ENCODE measurements at places on chromosomes 2 and 18. TPM values are rescaled to one million over a fixed set of nuclear protein-coding genes. Genes with fewer than 3 reads are reported as not detected.

GRCh38 chr2:176136374-176137251, 7.1 kb downstream of the HOXD8 start:
- DNase-seq = no peak

The STARD6 gene
- 0.52 TPM for total RNA-seq

- DNase-seq = no peak
Observed at GRCh38 chr2:195406886-195407603, 250.0 kb upstream of the SLC39A10 start.

GRCh38 chr2:231527091-231527395, 3.2 kb downstream of the NMUR1 start:
- DNase-seq = no peak

The DNER gene
- not detected for total RNA-seq

- DNase-seq = no peak
Observed at GRCh38 chr2:47267711-47268086, 112.6 kb upstream of the STPG4 start.

DNA sequence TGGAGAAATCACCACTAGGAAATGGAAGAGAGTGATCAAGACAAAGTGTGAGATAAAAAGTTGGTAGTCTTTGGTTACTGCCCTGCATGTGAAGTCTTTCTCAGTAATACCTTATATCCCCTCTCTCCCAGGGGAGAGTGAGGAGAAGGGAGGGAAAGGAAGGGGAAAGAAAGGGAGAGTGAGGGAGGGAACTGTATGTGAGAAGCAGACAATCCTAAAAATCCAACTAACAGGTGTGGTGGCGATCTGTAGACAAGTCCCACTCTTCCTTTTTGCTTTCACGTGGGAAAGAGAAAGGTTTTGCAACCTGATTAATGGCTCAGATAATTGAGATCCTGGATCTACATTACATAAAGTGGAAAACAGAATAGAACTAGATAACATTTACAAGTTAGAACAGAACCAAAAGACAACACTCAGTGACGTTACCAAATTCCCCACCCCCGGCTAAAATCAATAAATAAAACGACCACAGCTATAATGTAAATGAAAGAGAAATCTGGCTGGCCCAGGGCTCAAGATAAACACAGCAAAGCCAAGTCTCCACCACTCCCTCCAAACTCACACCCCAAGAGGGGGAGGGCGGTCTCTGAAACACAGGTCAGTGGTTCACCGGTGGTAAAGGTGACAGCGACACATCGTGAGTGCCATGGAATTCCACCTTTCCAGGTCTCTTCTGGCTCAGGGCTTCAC, 10.0 kb upstream of the APCDD1 start:
- DNase-seq = no peak

DNA sequence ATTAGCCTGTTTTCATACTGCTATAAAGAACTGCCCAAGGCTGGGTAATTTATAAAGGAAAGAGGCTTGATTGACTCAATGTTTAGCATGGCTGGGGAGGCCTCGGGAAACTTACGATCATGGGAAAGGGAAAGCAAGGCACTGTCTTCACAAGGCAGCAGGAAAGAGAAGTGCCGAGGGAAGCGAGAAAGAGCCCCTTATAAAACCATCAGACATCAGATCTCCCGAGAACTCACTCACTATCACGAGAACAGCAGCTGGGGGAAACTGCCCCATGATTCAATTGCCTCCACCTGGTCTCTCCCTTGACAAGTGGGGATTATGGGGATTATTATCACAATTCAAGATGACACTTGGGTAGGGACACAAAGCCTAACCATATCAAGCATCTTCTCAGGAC, 23.3 kb downstream of the RHOB start:
- no peak for DNase-seq

DNA sequence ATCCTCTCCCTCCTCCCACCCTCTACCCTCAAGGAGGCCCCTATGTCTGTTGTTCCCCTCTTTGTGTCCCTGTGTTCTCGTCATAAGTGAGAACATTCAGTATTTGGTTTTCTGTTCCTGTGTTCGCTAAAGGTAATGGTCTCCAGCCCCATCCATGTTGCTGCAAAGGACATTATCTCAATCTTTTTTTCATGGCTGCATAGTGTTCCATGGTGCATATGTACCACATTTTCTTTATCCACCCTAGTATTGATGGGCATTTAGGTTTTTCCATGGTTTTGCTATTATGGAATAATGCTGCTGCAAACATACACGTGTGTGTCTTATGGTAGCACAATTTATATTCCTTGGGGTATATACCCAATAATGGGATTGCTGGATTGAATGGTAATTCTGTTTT, 33.0 kb downstream of the PUM2 start:
- DNase-seq = no peak

The KRTCAP3 gene
- total RNA-seq = 5.2 TPM

DNA sequence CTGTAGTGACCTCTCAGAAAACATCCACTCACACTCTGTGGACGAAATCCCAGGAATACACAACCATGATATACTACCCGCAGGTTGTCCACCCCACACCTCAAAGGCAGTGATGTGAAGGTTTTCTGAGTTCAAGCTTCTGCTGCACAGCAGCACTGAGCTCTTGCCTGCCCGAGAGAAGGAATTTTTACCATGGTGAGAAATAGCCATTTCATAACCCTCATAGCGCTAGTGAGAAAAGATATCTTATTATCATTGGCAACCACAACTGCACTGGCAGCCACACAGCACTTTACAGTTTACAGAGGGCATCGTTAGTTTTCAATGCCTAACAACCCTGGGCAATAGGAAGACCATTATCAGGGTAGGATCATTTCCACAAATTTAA, 36.9 kb downstream of the NAPG start:
- DNase-seq = no peak

DNA sequence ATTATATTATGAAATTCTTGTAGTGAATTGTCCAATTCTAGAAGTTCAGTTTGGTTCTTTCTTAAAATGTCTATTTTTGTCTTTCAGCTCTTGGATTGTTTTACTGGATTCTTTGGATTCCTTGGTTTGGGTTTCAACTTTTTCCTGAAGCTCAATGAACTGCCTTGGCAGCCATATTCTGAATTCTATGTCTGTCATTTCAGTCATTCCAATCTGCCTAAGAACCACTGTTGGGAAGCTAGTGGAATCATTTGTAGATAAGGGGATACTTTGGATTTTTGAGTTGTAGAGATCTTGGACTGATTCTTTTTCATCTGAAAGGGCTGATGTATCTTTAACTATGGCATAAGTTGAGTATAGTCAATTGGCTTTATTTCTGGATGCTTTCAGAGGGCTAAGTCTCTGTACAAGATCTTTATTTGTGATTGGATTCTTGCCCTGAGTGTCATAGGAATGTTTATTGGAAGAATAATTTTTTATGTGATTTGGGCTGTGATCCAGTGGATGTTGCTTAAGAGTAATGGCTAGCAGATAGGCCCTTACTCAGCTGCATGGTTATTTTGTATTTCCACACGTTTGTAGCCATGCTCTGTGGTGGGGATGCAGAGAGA, 42.3 kb downstream of the SERPINB7 start:
- DNase-seq = no peak

GRCh38 chr2:3294069-3294468, 83.5 kb downstream of the EIPR1 start:
- no peak for DNase-seq

GRCh38 chr2:40737180-40737579, 285.3 kb upstream of the SLC8A1 start:
- no peak for DNase-seq

GRCh38 chr2:197277794-197278193, 32.8 kb downstream of the ANKRD44 start:
- no peak for DNase-seq

The ST8SIA3 gene
- not detected for total RNA-seq

DNA sequence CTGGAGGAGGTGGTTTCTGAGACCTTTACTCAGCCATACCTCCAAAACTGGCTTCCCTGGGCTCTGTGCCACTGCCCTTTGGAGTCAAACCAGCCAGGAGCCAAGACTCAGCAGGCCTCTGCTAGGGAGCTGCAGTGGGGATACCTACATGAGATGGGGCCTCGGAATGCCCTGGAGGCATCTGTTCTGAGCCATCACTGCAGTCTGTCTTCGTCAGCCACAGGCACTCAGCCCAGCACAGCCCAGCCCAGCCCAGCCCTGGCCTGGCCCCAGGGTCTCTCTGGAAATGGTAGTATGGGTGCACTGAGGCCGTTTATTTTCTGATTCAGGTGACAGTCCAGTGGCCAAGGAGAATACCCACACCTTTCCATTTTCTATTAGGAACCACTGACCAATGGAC, 209.8 kb downstream of the CELF4 start:
- no peak for DNase-seq
